ENCODE measurements at places on chromosomes 3 and 15. TPM values are rescaled to one million over a fixed set of nuclear protein-coding genes. Genes with fewer than 3 reads are reported as not detected.

The RTP3 gene
- total RNA-seq: not detected

The PTH1R gene
- total RNA-seq: 0.34 TPM

The TCF12 gene
- 39.5 TPM for total RNA-seq

The TJP1 gene
- 58.0 TPM for total RNA-seq

The MAGI1 gene
- total RNA-seq: 6.4 TPM

The KCNAB1 gene
- total RNA-seq: not detected

The SPINK8 gene
- total RNA-seq: not detected

The SEMA3F gene
- total RNA-seq: 40.2 TPM

The FEZF2 gene
- not detected for total RNA-seq

The ISLR gene
- total RNA-seq: 16.1 TPM

The NANOGP8 gene
- not detected for total RNA-seq

The ZNF662 gene
- total RNA-seq: 1.0 TPM

The ROPN1 gene
- not detected for total RNA-seq

The COL7A1 gene
- total RNA-seq: 29.3 TPM

The GBE1 gene
- total RNA-seq: 62.4 TPM

The CACNA2D2 gene
- 0.17 TPM for total RNA-seq

The PLCH1 gene
- total RNA-seq: 0.30 TPM

The STAC gene
- total RNA-seq: 4.3 TPM

The NFKBIZ gene
- total RNA-seq: 16.3 TPM

The ITGA11 gene
- total RNA-seq: 1.0 TPM

The SERPINI2 gene
- not detected for total RNA-seq

The GABRA5 gene
- 0.30 TPM for total RNA-seq

The DOCK3 gene
- under 0.01 TPM for total RNA-seq

The ASB14 gene
- total RNA-seq: not detected

The IGSF11 gene
- total RNA-seq: not detected

The EPHB1 gene
- total RNA-seq: 1.5 TPM

The RPS27L gene
- 102 TPM for total RNA-seq

The SGO1 gene
- total RNA-seq: 9.5 TPM

The SKOR1 gene
- not detected for total RNA-seq

The KNL1 gene
- 15.5 TPM for total RNA-seq

The HYAL2 gene
- total RNA-seq: 84.6 TPM

The LDHAL6B gene
- total RNA-seq: not detected

The CASR gene
- not detected for total RNA-seq

The C3orf70 gene
- total RNA-seq: 0.50 TPM

The TBC1D2B gene
- 12.9 TPM for total RNA-seq

The GABRR3 gene
- not detected for total RNA-seq

The ESYT3 gene
- total RNA-seq: 0.17 TPM

The SQOR gene
- total RNA-seq: 36.3 TPM

The XCR1 gene
- not detected for total RNA-seq

The FES gene
- 20.0 TPM for total RNA-seq

The KAT2B gene
- 3.7 TPM for total RNA-seq

All from bronchus fibroblast of lung (primary cell).